AG09319 (cell line): ENCODE measurements at places on chromosomes 7 and 10.

GRCh38 chr7:27861747-27862146, 121.8 kb downstream of the TAX1BP1 start:
- no peak for DNase-seq

DNA sequence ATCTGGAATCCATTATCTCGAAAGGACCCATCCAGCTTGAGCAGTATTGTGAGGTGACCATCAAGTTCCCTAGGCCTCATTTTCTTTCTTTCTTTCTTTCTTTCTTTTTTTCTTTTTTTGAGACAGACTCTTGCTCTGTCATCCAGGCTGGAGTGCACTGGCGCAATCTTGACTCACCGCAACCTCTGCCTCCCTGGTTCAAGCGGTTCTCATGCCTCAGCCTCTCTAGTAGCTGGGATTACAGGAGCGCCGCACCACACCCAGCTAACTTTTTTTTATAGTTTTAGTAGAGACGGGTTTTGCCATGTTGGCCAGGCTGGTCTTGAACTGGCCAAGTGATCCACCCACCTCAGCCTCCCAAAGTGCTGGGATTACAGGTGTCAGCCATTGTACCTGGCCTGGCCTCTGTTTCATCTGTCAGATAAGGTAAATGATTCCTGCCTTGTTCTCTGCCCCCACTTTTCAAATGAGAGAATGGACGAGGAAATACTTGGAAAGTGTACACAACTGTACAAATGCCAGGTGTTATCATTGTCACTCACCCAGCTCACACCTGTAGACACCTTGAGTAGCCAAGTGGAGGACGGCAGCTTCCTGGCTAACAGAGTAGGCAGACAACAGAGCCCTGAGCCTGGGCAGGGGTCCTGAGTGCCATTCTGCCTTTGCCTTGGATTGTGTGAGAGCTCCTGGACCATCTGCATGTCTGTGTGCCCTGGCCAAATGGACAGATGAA, 54.1 kb downstream of the HK1 start:
- no peak for DNase-seq

DNA sequence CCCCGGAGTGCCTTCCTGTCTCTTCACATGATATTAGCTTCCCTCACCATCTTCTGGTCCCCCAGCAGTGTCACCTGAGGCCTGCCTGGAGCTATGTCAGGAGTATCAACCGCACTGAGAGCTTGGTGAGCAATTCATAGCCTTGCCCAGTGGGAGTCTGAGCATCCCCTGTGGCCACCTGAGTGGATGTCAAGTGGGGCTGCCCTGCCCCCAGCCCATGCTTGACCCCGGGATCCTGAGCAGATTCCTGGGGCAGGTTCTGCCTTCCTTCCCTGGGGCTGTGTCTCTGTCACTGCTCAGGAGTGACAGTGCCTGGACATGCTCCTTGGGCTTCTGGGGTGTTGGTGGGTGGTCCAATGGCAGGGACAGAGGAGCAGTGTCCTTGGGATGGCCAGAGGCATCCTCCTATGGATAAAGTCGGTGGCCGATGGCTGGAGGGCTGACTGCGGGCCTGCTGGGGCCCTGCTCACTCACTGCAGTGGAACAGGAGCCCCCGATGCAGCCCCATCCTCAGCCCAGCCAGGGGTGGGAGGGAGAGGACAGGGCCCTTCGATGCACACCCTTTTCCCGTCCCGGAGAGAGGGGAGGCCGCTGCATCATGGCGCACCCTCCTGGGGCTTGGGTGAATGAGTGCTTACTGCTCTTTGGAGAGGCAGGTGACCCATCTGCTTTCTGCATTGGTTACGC, 95.7 kb downstream of the BMS1 start:
- DNase-seq, result no peak

- DNase-seq, result no peak
Observed at GRCh38 chr10:78081292-78081691, 47.6 kb downstream of the RPS24 start.

DNA sequence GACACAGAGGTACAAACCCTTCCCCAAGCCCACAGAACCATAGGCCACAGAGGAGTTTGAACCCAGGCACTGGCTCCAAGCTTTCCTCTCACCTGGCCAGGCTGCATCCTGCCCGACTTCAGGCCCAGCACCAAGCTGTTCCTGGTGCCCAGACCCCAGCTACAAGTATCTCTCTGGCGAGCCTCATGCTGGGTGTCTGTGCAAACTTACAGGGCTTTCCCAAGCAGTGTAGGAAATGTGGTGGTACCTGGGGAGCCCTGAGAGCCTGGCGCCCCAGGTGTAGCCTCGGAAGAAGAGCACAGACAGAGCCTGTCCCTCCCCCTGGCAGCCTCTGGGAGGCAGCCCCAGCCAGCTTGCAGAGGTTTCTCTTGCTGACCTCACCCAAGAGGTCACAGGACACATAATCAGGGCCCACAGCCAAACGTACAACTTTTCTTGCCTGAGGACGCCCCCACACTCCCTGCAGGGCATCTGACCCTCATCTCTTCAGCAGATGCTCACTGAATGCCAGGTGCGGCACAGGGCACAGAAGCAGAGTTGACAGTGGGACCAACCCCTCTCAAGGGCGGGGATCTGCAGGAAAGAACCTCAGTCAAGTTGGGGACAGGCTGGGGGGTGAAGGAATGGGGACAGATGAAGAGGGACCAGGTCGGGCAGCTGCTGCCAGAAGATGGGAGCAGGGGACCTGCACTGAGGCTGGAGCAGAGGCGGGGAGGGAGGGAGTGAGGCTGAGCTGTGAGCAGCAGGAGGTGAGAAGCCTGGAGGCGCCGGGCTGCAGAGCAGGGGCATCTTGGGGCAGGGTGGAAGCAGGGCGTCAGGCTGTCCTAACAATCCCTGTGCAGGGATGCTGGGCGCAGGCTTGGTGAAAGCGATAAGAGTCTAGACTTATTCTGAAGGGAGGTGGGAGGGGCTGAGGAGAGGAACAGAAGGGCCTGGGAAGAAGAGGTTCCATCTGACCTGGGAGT, 16.3 kb upstream of the MYL7 start:
- DNase-seq, result no peak

DNA sequence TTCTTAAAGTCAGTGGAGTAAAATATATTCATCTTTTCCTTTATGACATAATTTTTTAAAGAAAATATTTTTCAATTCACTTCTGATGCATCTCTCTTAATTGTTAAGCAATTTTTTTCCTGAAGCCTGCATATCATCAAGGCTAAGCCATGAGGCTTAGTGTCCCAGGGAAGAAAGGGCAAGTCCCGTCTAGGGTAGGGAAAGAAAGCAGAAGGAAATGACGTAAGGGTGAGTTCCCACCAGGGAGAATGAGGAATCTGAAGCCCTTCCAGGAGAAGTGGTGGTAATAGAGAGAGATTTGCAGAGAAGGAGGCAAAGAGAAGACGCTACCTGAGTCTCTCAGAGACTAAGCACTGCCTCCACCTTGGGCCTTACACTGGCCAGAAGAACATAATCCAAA, 96.8 kb upstream of the NFE2L3 start:
- DNase-seq, result no peak

DNA sequence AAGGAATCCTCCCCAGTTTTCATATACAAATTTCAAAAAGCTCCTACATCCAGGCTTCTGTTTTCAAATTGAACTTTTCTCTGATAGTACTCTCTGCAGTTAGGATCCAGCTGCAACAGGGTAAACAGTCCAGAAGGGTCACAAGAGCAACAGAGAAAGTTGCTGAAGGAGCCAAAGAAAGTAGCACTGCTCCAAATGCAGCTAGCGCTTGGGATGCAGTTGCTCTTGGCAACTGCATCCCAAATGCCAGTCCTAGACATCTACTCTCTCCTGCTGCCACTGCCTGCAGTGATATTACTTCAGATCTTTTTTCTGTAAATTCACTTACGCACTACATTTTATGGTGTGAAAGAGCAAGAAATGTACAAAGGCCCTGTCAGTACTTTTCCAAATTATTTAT, 14.6 kb downstream of the GPR37 start:
- no peak for DNase-seq

DNA sequence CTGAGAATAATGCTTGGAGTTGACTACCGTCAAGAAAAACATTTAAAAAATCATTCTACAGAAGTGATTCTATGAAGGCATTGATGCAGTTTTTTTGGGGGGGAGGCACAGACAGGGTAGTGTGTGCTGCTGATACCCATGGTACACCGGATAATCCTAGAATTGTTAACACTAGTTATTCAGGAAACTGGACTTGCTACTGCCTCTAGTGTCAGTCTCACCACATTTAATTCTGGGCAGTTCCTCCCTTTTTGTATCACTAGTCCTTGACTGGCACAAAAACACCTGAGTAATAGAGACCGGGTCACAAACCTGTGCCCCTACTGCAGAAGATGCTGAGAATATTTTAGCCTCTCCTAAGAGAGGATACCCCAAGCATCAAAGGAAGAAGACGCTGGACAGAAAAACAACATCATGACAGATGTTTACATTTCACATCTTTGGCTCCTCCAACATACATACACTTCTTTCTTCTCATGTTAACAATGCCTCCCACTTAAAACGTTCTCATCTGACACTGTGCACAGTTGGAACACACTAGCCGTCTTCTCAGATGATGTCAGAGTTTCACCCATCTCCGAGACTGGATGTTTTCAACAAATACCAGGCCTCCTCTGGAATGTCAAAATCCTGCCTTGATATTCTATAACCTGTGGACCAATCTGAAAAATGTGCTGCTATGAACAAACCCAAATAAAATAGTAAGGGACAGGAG, 13.1 kb upstream of the TCAF1 start:
- no peak for DNase-seq

DNA sequence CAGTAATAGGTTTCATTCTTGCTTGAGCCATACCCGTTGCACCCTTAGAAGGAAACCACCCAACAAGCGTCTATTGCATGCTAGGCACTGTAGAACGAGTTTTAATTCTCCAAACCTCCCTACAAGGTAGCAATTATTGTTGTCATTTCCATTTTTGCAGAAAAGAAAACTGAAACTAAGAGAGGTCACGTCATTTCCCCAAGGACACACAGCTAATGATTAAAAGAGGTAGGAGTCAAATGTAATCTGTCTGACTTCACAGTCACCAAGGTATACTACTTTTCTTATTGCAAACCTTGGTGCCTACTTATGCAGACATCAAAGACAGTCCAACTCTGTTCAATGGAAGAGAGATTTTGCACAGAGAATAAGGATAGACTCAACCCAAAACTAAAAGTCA, 49.1 kb upstream of the C1QL3 start:
- no peak for DNase-seq

- no peak for DNase-seq
Observed at GRCh38 chr7:130150587-130150986, 54.6 kb downstream of the TMEM209 start.

GRCh38 chr10:29285624-29286051, 3.2 kb upstream of the LYZL1 start:
- DNase-seq, result no peak

DNA sequence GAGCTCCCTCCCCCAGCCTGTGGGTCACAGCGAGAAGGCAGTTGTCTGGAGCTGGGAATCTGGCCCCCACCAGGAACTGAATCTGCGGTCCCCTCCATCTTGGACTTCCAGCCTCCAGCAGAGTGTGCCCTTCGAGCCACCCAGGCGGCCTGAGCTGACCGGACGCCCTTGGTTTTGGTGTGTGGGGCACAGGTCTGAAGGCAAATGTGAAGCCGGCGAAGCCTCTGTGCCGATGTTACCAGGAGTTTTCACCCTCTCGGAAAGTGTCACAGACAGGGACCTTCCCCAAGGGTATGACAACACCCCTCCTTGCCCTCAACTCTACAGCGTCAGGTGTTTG, 109.1 kb downstream of the DNAJB6 start:
- DNase-seq, result no peak

DNA sequence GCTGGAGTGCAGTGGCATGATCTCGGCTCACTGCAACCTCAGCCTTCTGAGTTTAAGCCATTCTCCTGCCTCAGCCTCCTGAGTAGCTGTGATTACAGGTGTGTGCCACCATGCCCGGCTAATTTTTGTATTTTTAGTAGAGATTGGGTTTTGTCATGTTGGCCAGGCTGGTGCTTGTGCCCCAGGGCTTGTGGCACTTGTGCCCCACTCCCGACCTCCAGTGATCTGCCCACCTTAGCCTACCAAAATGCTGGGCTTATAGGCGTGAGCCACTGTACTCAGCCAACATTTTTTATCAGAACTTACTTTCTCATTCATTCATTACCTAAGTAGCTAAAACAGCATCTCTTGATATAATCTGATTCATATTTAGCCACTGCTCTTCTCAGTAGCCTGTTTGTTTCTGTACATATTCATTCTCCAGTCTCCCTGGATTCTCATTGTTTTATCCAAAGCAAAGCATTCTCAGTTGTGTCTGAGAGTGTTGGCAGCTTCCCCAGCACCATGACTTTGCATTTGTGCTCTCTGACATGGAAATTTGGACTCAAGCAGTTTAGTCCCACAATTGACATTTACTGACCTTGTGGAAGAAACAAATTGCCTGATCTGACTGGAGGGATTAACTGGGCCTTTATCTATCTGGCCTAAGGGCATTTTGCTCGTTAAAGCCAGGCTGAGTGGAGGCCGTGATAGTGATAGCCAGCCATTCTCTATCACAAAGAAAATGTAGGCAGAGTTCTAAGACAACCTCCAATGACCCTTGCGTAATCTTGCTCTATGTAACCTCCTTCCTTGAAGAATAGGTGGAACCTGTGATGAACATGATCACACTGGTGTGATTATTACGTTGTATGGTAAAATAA, 44.9 kb downstream of the AKR1B15 start:
- peak; percentile 95 for DNase-seq

GRCh38 chr10:60417901-60418300, 28.2 kb upstream of the ANK3 start:
- no peak for DNase-seq

GRCh38 chr7:45217358-45217757, 59.8 kb downstream of the RAMP3 start:
- DNase-seq, result no peak

DNA sequence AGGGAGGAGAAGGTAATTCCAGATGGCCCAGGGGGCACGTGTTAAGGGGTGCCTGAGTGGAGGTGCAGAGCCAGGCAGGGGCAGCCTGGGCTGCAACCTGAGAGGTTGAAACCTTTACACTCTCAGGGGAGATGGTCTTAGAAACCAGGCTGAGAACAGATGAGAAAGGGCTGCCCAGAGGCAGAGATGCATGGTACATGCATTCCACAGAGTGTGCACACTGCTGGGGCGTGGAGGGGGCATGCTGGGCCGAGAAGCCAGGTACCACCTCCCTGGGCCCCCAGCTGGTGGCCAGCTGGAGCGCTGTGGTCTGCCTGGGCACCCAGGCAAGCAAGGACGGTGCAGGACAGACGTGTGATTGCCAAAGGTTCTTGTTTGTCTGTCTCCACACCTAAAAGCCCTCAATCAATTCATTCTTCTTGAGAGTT, 14.1 kb upstream of the CSGALNACT2 start:
- no peak for DNase-seq

DNA sequence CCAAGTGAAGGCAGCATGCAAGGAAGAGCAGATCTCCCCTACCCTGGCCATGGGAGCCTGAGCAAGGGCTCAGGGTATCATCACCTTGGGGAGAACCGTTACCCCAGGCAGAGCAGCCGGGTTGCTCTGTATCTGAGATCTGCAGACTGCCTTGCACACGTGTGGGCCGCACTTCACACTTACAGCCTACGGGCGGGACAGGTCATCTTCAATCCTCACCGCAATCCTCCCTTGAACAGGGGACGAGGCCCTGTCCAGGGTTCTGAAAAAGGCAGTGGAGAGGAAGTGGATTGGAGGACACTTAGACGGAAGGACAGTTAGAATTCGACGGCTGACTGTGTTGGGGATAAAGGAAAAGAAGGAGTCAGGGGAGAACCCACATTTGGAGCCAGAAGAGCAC, 51.4 kb downstream of the NPS start:
- no peak for DNase-seq

- no peak for DNase-seq
Observed at GRCh38 chr10:22690158-22690557, 24.2 kb downstream of the PIP4K2A start.
